ENCODE measurements at places on chromosomes 2 and 18.

DNA sequence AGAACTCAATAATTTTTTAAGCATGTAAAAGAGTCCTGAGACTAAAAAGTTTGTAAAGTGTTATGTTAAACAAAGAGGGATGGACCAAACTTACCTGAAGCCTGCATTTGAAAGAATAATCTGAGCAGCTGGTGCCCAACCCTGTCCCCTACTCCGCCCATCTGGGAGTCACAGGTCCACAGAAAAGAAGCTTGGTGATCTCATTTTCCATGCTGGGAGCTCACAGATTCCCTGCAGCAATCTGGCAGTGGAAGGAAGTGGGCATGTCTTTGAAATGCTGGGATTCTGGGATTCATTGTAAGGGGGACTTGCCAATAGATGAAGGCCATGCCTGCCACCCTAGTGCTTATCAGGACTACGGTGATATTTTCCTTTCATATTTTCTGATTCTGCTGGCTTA is 17.9 kb downstream of the CDH2 start:
- no peak for DNase-seq

DNA sequence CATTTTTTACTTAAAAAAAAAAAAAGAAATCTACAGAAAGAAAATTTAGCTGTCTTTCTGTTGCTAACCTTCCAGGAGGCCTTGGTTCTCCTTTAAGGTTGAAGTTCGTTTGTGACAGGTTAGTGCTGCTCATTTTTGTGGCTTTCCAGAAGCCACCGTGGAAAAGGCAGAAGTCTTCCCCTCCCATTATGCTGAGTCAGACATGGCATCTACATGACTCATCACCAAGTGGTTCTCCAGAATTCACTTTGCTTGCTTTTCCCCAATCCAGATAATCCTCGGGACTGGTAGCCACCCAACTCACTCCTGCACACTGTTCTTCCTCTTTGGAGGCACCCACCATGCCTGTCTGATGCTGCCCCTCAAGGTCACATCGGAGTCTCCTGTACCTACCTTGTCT is 228.7 kb downstream of the PIK3C3 start:
- no peak for DNase-seq

GRCh38 chr2:1620081-1620480 is 124.2 kb downstream of the PXDN start:
- DNase-seq: no peak

DNA sequence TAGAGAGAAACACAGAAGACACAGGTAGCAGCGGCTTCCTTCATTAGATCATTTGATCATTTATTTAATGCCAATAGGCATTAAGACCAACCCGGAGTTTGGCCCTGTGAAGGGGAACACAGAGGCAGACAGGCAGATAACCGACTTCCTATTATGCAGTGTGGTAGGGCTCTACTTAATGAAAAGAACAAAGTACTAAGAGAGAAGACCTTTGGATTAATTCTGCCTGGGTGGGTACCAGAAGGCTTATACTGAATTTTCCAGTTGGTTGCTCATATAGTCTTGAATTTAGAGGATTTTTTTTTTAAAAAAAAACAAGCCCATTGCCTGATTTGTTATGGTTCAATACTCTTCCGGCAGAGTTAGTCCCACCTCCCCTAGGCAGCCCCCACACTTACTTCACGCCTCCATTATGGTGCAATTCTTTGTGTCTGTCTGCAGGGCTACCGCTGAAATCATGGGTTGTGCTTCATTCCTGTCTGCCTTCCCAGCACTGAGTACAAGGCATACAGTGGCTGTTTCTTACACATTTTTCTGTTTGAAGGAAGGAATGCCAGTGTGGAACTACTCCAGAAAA is 244.3 kb upstream of the APCDD1 start:
- no peak for DNase-seq

GRCh38 chr2:180607514-180608049 is 372.8 kb upstream of the UBE2E3 start:
- no peak for DNase-seq

DNA sequence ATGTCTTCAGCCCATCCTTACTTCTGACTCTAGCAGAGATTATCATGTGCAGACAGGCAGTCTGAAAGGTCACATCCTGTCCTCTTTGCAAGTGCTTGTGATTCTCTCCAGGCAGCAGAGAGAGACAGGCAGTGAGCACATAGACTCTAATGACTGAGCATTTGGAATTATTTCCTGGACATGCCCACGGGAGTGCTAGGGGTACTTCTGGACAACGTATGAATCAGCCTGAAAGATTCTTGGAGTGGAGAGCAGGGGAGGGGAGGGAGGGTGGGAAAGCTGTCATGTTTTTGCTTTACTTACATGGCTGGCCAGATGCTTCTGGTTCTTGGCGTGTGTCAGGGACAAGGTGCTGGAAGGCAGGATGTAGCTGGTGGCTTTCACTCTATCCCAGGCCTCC is 150.6 kb downstream of the RIF1 start:
- no peak for DNase-seq

DNA sequence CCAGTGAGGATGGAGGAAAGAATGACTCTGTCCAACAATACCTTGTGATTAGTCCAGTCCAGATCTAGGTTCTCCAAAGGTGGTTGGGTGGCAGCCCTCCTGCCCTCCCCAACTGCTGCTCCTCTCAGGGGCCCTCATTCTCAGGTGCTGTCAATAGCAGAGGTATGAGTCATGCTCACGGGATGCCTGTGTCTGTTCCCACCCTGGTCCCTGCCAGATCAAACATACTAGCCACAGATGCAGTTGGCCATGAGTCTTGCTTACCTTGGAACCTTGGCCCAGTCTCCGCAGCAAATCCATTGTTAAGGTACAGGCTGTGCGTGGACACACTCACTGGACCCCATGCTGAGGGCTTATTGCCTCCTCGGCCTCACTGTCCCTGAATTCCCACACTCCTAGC is 24.9 kb upstream of the RPIA start:
- no peak for DNase-seq

DNA sequence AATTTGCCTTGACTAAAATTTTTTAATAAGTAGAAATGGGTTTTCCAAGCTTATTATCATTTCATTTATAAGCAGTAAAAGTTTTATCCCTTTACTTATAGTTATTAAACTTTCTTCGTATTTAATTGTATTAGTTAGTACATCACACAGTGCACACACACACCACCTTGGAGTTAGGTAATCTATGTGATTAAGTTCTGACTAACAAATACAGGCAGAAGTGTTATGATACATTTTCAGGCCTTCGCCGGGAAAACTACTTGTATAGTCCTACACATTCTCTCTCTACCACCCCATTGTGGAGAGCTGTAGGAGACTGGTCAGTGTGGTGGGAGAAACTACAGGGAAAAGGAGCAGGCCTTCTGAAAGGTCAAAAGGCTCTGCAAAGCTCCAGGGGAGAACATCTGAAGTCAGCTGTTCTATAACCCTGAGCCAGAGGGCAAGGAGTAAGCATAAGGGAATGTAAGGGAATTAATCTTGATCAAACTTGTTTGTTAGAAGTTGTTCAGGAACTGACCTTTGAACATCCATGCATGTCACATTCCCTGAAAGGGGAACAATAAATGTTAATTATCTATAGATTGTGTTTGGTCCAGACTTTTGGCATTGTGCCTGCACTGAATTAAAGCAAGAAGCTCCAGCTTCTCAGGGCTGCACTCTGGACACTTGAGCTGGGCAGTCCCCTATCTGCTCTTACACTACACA is 231.7 kb downstream of the FSIP2 start:
- DNase-seq: no peak

DNA sequence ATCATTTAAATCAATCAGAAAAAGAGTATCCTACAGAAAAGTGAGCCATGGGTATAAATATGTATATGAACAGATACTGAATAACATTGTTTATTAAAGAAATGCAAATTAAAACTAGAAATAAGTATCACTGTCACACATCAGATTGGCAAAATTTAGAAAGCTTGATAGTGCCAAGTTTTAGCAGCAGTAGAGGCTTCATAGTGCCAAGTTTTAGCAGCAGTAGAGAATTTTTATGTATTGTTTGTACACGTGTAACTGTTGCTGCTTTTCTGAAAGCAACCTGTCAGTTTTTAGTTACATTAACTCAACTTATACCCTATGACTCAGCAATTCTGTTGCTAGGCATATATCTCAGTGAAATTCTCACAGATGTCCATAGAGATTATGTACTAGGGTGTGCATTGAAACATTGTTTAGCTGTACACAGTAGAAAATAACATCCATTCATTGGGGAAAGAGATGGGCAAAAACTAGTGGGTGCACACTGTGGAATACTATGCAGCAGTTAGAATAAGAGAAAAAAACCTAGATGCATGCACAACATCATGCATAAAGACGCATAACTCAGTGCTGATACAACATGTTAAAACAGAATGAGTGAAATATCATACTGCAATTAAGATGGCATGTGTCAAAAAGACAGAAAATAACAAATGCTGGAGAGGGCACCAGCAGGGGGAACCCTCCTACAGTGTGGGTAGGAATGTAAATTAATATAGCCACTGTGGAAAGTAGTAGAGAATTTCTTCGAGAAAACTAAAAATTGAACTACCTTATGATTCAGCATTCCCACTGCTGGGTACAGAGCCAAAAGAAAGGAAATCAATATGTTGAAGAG is 294.5 kb upstream of the NT5C1B start:
- DNase-seq: no peak

GRCh38 chr2:44531289-44531688 is 169.5 kb downstream of the CAMKMT start:
- DNase-seq: no peak

GRCh38 chr2:144475569-144476275 is 44.2 kb downstream of the ZEB2 start:
- DNase-seq: no peak

DNA sequence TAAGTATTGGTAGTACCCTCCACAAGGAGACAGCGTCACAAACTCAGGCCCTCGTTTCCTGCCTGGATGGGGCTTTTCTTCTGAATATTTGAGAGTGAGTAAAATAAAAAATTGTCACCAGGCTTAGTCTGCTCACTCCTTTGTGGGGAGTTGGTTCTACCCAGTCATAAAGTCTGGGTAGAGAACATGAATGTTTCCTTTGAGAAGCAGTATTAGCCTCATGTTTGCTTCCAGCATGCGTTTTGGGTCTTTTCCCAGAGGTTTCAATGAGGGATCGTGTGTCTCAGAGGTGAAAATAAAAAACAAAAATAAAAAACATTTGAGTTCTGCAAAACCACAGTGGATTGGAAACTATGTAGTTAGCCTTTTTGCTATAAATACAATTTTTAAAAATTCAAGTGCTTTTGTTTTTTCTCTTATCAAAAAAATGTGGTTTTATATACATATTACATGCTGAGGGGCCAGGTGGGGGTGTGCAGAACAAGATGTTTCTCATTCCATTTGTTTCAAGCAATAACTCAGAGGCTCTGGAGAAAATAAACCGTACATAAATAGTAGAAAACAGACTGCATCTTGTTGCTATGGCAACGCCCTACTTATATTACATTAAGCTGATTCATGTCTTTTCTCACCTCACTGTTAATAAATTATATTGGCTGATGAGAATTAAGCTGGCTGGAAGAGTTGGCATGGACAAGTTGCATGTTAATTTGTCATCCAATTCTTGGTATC is 225.4 kb upstream of the FBXO11 start:
- DNase-seq: no peak

DNA sequence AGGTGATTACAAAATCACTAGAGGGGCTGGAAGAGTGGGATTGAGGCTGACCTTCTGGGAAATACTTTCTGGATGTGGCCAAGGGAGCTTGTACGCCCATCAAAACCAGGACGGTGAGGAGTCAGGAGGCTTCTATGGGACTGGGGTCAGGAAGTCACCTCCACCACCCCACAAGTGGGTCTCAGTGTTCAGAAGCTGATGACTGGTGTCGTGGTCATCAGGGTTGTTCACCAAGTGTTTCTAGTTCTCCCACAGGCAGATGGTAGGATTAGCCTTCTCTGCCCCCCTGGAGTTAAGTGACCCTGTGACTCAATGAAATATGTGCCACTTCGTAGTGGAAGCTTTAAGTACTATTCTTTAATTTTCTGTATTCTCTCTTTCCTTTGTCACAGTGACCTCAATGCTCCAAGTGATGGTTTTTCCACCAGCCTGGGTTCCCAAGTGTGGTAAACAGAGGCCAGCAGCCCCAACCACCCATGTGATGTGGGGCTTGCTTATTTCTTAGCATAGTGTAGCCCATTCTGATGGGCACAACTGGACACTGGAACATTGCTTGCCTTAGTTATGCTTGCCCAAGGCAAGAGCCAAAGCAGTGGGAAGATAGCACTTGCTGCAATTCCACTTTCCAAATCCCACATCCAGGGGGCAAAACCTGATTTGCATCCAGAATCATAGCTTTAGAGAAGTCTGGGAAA is 258.8 kb downstream of the CYP26B1 start:
- no peak for DNase-seq

DNA sequence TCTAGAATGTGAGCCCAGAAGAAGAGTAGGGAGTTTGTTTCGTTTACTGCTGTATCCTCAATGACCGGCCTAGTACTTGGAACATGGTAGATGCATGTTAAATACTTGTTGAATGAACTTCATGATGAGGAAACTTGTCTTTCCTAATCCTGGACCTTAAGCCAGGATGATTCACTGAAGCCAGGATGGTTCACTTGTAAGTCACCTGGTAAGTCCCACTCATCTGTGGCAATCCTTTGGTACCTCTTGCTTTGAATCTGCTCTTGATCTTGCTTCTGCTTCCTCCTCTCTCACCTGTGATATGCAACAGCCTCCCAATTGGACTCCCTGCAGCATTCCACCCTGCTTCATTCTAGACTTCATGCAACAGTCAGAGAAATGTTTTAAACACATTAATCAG is 43.6 kb downstream of the QPCT start:
- DNase-seq: no peak
